ENCODE measurements at places on chromosomes 13 and 19.

DNA sequence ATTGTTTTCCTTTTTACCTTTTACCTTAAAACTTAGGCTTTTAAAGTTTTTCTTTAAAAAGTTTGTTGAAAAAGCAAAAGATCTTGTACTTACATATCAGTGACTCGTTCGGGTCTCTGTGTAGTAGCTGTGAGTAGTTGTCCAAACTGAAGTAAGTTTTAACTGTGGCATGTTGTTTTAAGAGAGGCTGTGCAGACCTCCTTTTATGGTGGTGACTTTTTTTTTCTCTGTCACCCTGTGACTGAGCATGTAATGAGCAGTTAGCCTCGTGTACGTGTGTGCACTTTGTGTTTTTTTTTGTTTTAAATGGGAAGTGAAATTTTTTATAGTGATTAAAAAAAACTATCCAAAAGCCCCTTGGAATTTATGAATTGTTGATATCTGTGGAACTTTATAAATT, at the start of gene GPR183:
Gene GPR183 (minus strand): TSS at position 153 of the 400 bp plus-strand sequence. CDS start 11,254 bp downstream, outside the sequence.
- no peak for DNase-seq

DNA sequence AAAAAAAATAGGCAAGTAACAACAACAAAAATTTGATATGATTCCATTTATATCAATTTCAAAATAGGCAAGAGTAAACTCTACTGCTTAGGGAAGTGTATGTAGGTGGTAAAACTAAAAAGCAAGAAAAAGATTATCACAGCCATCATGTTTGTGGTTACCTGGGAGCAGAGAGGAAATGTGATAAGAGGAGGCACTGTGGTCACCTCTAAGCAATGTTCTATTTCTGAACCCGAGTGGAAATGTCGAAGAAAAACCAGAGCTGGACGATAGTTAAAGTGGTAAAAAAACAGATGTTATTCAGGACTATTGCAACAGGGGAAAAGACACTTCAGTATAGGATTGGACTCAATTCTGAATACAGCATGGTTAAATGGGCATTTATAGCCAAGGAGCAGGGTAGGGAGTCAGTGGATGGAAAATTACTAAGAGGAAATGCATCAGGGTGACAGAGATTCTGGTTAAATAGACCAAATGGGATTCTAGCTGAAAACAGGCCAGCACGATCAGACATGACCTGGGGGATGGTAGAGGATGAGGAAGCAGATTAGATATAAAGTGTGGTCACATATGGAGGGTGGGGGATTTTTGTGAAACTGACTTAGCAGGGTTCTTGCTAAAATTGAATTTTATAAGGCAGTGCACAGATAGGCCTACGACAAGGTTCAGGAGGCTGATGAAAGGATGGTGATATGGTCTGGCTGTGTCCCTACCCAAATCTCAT, 6.0 kb upstream of the TEX30 start:
- no peak for DNase-seq

- no peak for DNase-seq
Measured at GRCh38 chr13:50125304-50125553, 110.0 kb downstream of the KCNRG start.

- no peak for DNase-seq
Measured at GRCh38 chr19:1248139-1248785, at the start of gene MIDN. Gene MIDN (plus strand): TSS chr19:1248583. CDS start chr19:1250297, 1,714 bp downstream.

GRCh38 chr13:72004246-72004645, 137.2 kb upstream of the DACH1 start:
- DNase-seq = no peak

- no peak for DNase-seq
Measured at GRCh38 chr19:11483366-11484111, 2.7 kb upstream of the ELAVL3 start.

GRCh38 chr19:38661996-38662395, 14.5 kb downstream of the ACTN4 start:
- no peak for DNase-seq

GRCh38 chr13:93108111-93108601, 118.5 kb upstream of the GPC6 start:
- DNase-seq = no peak

DNA sequence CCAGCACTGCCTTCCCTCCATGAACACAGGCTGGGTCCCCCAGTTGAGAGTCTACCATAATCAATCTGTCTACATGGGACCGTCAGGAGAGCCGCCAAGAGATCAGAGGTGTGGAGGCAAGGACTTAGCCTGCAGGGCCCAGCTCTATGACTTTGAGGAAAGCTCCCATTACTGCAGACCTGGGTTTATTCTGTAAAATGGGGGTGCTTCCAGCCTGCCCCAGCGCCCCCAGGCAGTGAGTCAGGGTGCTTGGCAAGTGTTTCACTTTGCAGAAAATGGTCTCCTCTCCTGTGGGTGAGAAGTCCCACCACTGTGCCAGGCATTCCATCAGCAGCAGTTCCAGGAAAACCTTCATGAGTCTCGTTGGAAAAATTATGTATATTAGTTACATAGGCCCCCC, 75.5 kb upstream of the VSTM2B start:
- no peak for DNase-seq

DNA sequence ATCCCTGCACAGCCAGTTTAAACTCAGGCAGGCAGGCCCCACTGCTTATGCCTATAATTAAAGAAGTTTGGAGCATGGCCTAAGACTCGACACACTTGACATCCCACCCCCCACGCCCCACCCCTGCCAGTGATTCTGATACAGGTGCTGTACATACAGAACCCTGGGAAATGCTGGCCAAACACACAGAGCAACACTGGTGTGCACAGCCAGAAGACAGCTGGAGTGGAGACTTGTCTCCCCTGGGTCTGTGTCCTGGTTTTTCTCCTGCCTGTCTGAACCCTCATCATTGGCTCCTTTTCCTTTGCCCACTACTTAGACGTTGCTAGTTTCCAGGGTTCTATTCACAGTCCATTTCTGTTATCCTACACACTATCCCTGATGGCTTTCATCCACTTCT, 76.8 kb downstream of the DLEU7 start:
- no peak for DNase-seq

GRCh38 chr13:90686442-90686841, 661.0 kb upstream of the MIR17HG start:
- DNase-seq = no peak

- no peak for DNase-seq
Measured at GRCh38 chr13:48615049-48615448, 38.7 kb upstream of the CYSLTR2 start.

DNA sequence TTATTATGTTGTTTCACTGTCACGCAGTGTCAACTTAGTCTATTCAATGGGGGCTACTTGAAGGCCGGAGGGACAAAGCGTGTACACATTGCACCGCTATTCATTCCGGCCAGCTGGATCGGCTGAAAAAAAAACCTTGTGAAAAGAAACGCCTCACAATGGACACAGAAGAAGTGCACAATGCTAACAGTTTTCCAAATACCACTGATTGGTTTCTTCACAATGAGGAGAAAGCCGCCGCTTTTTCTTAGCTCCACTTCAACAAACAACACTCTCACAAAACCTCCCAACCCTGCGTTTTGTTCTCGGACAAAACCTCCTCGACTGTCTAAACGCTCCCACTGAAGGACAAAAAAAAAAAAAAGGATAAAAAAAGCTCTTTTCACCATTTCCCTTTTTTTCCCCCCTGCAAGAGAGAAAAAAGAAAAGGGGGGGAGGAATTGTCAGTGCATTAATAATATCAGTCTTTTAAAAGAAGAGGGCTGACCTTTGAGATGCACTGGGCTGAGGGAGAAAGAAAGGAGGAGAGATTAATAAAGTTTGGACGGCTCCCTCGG, 5.4 kb downstream of the SOX21 start:
- no peak for DNase-seq

GRCh38 chr13:44818428-44818827, 170.8 kb downstream of the NUFIP1 start:
- DNase-seq = no peak

DNA sequence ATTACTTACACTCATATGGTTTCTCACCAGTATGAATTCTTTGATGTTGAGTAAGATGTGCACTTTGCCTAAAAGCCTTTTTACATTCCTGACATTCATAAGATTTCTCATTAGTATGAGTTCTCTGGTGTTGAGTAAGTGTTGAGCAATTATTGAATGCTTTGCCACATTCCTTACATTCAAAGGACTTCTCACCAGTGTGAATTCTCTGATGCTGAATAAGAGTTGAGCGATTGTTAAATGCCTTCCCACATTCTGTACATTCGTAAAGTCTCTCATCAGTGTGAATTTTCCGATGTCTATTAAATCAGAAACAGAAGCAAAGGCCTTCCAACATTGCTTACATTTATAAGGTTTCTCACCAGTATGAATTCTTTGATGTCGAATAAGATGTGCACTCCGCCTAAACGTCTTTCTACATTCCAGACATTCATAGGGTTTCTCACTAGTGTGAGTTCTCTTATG, 14.2 kb upstream of the ZFP30 start:
- DNase-seq = no peak

GRCh38 chr13:26054896-26055295, 3.1 kb upstream of the SHISA2 start:
- DNase-seq = no peak

- no peak for DNase-seq
Measured at GRCh38 chr19:805166-805551, 7.9 kb downstream of the PTBP1 start.

DNA sequence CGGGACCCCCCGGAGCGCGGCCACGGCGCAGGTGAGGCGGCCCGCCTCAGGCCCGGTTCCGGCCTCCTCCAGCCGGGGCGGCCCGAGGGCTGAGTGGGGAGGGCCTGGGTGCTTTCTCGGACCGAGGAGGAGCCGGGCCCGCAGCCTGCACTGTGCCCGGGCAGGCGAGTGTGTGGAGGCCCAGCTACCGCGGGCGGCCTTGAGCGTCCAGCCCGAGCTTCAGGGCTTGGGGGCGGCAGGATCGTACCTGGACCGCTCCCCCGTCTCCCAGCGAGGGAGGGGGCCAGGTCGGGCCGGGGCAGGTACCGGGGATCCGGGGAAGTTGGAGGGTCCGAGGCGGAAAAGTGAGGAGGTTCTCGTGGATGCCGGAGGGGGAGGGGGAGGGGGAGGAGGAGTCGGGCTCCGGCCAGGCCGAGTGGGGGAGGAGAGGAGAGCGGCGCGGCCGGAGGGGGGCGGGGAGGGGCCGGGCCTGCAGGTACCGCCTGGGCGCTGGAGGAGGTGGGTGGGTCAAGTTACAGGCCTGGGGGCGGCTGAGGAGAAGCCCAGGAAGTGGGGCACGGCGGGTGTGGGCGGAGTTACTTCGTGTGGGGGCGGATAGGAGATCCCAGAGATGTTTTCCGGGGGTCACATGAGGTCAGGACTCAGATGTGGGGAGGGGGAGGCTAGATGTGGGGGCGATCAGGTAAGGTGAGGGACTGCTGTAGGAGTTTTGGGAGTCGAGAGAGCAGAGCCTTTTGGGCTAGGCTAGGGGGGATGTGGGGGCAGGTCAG, 545 bp downstream of the NACC1 start:
- no peak for DNase-seq

- no peak for DNase-seq
Measured at GRCh38 chr13:71589032-71589431, 278.0 kb downstream of the DACH1 start.

DNA sequence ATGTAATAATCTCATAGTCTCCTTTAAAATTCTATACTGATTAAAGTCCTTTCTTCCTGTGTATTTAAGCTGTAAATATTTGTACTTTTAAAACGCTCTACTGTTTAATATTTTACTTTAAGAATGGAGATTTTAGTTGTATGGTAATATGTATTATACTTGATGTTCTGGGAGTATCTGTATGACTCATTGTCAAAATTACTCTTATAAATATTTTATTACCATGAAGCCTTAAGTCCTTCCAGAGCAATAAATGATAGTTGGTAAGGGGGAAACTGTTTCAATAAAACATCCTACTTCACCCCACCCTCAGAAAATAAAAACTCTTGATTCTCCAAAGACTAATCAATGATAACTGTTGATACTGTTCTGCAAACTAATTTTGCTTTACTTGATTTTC, 6.4 kb downstream of the PCDH9 start:
- DNase-seq = no peak

GRCh38 chr13:80921971-80922370, 581.0 kb upstream of the SPRY2 start:
- DNase-seq = no peak

GRCh38 chr19:53308339-53308811, 25.2 kb upstream of the ZNF845 start:
- DNase-seq = no peak

DNA sequence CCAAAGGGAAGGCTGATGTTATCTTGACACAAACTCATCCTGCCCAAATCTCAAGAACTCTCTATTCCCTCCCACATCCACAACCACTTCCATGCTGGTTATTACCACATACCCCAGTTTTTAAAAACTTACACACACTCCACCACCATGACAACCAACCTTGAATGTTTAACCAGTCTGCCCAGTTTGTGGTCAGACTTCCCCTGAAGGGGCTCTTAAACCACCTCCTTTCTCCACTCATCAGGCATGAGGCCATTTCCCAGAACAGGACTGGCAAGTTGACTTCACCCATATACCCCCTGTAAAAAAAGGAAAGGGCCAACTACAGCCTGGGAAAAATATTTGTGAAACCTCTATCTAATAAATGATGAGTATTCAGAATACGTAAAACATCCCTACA, 12.4 kb upstream of the ZSCAN4 start:
- no peak for DNase-seq

- DNase-seq = no peak
Measured at GRCh38 chr13:110467516-110468110, 93.9 kb downstream of the RAB20 start.

DNA sequence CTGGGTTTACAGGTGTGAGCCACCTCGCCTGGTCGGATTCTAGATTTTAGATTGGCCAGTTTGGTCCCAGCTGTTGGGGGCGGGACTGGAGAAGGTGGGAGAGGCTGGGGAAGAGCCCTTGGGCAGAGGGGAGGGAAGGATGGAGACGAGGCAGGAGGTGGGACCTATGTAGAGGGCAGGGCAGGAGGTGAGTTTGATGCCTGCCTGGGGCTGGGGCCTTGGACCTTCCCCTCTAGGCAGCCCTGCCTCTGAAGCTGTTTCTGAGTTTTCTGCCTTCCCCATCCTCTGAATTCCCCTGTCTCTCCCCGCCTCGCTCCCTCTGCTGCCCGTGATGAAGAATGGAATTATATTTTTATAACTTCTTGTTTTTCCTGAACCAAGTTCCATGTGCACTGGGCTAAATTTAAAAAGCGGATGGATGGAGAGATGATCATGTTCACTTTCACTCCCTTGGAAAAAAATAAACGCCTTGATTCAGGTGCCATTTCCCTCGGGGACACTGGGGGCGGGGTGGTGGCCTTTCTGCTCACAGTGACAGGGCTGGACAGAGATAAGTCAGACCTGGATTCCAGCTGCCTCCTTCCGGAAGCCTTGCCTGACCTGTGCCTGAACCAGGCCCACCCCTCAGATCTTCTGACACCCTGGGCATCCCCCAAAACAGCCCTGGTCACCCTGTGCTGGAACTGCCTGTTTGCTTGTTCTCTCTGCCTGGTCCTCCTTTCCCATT, 16.5 kb upstream of the TNFAIP8L1 start:
- DNase-seq = no peak

DNA sequence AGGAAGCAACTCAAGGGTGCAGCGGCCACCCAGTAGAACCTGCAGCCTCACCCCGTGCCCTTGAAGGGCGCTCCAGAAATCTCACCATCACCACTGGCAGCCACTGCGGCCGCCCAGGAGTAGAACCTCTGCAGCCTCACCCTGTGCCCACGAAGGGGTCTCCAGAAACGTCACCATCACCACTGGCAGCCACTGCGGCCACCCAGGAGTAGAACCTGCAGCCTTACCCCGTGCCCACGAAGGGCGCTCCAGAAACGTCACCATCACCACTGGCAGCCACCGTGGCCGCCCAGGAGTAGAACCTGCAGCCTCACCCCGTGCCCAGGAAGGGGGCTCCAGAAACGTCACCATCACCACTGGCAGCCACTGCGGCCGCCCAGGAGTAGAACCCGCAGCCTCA, 336.0 kb downstream of the TEX29 start:
- no peak for DNase-seq

- no peak for DNase-seq
Measured at GRCh38 chr13:113887700-113888201, 23.9 kb upstream of the GAS6 start.
